ENCODE measurements at places on chromosomes 4 and X. TPM values are rescaled to one million over a fixed set of nuclear protein-coding genes. Genes with fewer than 3 reads are reported as not detected.

Gene NKX6-1
- total RNA-seq = under 0.01 TPM

Gene TMEM144
- total RNA-seq = 7.3 TPM

Gene FRAS1
- total RNA-seq = 1.3 TPM

Gene MND1
- total RNA-seq = 4.3 TPM

Gene ZMAT1
- total RNA-seq = 0.43 TPM

Gene LRIT3
- total RNA-seq = under 0.01 TPM

Gene CSAG1
- not detected for total RNA-seq

Gene DYNLT3
- total RNA-seq = 87.0 TPM

DNA sequence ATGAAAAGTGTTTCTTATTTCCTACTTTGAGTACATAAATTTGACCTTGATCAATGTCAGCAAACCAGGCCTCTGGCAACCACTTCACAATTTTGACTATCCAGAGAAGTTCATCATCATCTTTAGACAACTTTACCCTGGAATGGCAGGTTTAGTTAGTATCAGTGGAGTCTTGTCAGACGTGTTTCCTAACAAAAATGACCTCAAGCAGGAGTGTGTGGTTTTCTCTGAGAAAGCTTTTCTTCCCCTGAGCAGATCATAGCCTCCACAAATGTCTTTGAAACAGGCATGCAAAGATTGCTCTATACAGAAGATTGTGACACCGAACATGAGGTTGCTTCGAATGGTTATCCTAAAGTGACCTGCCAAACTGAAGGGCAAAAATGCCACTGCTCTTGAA, 642.3 kb downstream of the RPA4 start:
- DNase-seq = no peak

- DNase-seq = no peak
Measured at GRCh38 chr4:94395562-94395961, 52.9 kb upstream of the HPGDS start.

- no peak for DNase-seq
Measured at GRCh38 chr4:7808181-7808580, 131.5 kb downstream of the AFAP1 start.

DNA sequence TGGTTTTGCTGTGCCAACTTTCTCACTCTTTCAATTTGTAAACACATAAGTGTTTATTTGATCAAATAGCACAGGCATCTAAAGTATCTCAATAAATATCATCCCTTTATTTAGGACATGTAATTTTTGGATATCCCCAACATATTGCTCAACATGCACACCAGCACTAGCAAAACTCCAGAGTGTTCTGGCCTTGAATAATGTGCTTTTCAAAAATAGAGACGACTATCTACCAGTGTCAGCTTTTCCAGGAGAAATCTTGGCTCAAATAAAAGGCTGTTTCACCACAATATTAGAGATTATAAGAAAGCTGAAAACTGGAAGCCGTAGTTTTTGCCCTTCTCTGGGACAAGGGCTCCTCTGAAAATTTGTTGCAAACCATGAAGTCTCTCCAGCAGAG, 67.0 kb downstream of the MAOB start:
- DNase-seq = no peak

DNA sequence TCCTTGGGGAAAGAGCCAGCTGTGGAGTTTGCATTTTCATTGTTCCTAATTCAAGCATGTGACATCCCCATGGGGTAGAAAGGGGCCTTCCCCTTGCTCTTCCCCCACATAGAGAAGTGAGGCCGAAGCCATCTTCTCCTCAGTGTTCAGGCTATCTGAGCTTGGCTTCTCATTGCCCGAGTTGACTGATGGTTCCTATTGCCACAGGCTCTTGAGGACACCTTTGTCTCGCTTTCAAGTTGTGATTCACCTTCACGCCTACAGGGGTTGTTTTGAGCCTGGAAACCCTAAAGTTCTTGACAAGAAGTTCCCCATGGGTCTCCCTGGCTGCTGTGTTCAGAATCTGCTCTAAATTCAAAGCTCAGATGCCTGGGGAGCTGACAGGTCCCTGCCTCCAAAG, 25.0 kb downstream of the CCNQ start:
- no peak for DNase-seq

GRCh38 chr4:186936496-186937375, 213.1 kb upstream of the FAT1 start:
- DNase-seq = peak; percentile 86

DNA sequence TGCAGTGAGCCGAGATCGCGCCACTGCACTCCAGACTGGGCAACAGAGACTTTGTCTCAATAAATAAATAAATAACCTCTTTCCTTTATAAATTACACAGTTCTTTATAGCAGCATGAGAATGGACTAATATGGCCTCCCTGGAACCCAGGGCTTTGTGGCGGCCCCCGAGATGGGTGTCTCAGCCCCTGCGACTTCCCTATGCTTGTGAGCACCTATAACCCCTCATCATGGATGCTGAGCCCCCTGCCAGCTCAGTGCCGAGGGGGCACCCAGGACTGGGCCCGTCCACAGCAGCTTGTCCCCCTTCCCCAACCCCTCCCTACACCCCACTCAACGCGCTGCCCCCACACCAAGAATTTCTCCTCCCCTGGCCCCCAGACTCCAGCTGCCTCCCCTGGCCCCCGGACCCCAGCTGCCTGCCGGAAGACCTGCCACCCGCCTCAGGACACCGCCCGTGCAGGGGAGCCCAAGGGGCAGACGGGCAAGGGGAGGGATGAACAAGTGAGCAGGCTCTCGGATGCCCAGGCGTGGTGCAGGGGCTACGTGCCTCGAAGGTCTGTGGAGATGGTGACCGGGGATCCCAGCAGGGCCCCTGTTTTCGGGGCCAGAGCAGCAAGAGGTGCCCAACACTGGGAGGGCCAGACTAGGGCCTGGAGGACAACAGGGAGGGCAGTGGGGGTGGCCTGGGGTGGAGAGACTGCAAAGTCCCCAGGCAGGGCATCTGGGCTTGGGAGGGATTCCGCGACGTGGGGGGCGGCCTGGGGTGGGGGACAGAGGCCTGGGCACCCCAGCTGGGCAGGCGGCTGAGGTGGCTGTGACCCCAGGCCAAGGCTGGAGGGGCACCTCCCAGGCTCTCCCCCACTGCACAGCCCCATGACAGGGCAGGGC, 74.0 kb downstream of the FAM53A start:
- no peak for DNase-seq

- DNase-seq = peak; percentile 27
Measured at GRCh38 chr4:147739239-147739823, 7.4 kb downstream of the ARHGAP10 start.

DNA sequence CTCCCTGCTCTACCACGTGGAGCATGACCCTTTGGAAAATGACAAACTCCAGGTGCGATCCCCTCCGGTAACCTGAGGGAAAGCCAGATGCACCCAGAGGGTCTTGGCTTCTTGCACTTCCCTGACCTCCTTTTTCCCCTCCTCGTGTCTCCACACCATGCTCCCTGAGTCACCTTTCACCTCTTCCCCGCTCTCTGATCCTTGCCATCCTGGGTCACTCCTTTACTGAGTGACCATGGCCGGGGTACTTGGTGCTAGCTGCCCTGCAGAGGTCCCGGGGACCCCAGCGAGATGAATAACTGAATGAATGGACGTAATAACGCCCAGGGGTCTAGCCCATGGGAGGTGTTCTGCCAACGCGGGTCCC, 401 bp upstream of the ZFP92 start:
- no peak for DNase-seq

- DNase-seq = no peak
Measured at GRCh38 chrX:154661899-154662298, 8.5 kb upstream of the CTAG2 start.

- no peak for DNase-seq
Measured at GRCh38 chr4:4775493-4776004, 83.9 kb upstream of the MSX1 start.

DNA sequence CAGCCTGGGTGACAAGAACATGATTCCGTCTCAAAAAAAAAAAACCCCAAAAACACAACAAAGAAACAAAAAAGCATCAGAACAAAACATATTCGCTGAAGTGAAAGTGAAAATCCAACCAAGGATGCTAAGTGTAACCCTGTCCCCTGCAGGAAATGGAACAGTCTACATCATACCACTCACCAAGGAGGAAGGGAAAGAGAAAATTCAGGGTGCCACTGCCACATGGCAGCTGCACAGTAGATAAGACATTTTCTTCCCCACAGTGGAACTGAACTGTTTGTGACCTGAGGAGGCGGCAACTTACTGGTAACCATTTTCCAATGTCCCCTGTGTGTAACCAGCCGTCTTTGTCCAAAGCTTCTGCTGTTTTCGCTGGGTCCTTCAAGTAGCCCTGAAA, 28.2 kb upstream of the CENPU start:
- no peak for DNase-seq

GRCh38 chr4:175380841-175381240, 431.2 kb downstream of the GPM6A start:
- DNase-seq = no peak

DNA sequence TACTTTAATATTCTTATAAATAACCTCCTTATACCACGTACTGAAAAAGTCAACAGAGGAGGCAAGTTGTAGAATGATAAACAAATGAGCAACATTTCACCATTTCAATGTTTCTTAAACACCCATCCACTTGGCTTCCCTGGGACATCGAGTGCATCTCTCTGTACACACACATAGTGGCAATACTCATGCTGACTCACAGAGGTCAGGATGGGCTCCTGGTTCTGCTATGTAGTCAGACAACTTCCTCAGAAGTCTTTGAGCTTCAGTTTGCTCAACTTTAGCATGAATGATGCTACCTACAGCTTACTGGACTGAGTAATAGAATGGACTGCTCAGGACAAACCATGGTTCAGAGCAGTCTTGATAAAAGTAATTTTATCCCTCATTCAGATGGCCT, 56.9 kb downstream of the MAD2L1 start:
- DNase-seq = peak; percentile 69

DNA sequence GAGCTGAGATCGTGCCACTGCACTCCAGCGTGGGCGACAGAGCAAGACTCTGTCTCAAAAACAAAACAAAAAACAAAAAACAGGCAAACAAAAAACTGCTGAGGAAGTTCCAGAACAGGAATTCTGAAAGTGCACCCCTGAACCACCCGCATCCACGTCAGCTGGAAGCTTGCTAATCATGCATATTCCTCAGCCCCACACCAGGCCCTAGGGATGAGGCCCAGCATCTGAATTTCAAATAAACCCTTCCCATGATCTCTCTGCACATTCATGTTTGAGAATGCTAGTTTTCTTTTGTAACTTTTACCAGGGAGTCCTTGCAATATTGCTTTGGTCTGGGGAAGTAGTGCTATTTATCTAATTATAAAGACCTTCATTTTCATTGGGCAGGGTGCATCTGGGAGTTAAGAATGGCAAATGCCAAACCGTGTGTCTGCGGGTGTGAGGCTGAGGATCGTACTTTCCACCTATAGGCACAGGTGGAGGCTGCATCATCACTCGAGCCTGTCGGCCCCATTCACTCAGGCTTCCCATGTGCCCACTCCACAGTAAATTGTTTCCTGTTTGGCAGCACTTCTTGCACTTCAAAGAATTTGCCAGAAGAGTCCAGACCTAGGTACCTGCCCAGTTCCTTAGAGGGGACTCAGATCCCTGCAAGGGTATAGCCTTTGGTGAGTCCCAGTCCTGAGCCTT, 23.6 kb downstream of the CCKAR start:
- DNase-seq = no peak

DNA sequence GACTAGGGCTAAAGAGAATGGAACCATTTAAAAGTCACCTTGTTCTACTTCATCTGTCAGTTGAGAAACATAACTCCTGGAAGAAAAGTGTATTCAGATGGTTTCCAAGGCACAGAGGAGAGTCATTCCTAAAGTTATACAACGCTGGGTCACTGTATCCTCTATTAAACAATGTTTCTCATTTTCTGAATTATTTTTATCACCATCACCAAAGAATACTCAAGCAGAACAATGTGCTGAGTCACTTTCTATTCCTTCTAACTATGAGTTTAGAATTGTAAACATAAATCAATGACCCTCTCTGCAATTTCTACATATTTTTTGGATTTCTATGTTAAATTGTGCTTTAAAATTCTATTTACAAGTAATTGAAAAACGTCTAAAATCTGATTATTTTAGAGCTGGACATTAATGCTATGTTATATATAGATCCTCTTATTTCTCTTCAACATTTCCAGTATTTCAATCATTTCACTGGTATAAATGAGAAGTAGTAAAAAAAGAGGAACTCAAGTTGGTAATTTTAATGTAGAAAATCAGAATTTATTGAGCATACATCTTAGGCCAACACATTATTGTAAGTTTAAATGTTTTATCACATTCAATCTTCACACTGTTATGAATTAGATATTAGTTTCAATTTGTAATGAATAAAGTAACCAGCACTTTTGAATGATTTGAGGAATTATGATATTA, 7.5 kb downstream of the DTHD1 start:
- no peak for DNase-seq

DNA sequence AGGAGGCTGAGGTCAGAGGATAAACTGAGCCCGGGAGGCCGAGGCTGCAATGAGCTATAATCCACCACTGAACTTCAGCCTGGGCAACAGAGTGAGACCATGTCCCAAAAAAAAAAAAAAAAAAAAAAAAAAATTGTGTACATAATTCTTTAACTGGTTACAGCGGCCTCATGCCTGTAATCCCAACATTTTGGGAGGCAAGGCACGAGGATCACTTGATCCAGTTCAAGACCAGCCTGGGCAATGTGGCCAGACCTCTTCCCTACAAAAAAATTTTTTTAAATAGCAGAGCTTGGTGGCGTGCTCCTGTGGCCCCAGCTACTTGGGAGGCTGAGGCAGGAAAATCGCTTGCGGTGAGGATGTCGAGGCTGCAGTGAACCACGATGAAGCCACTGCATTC, 9.3 kb downstream of the KLHL15 start:
- DNase-seq = no peak

DNA sequence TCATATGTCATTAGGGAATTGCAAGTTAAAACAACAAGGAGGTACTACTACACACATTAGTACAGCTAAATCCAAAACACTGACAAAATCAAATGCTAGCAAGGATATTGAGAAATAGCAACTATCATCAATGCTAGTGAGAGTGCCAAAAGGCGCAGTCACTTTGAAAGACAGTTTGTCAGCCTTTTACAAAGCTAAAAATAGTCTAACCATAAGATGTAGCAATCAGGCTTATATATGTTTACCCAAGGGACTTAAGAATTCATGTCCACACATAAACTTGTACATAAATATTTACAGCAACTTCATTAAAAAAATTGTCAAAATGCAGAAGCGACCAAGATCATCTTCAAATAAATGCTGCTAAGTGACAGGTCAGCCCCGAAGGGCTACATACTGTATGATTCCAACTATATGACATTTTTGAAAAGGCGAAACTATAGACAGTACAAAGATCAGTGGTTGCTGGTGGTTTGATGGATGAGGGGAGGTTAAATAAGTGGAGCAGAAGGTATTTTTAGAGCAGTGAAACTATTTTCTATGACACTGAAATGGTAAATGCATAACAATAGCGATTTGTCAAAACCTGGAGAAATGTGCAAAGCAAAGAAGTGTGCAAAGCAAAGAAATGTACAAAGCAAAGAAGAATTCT, 704.8 kb downstream of the ARAP2 start:
- no peak for DNase-seq

DNA sequence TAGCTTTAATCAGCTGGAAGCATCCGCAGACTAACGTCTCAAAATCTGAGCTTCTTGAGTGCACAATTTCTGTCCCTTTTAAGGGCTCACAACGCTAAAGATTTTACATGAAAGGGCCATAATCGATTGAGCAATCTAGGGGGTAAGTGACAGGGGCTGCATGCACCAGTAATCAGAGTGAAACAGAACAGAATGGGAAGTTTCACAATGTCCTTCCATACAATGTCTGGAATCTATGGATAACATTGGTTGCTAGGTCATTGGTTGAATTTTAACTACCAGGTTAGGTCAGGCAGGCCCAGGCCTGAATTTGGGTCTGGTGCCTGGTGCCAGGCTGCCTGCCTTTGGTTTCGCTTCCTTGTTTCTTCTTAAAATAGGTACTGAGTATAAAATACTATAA, 42.0 kb upstream of the MTMR8 start:
- DNase-seq = no peak

- no peak for DNase-seq
Measured at GRCh38 chrX:31091819-31092218, 20.0 kb upstream of the FTHL17 start.

Data from fibroblast of villous mesenchyme (primary cell).